ENCODE measurements at places on chromosomes 7 and 10. TPM values are rescaled to one million over a fixed set of nuclear protein-coding genes. Genes with fewer than 3 reads are reported as not detected.

NODAL gene
- not detected for total RNA-seq

HKDC1 gene
- total RNA-seq, result 0.77 TPM

COBL gene
- not detected for total RNA-seq

SPDYE17 gene
- not detected for total RNA-seq

LGI1 gene
- not detected for total RNA-seq

RNF32 gene
- total RNA-seq, result 1.3 TPM

NPTX2 gene
- under 0.01 TPM for total RNA-seq

LBX1 gene
- under 0.01 TPM for total RNA-seq

TMEM178B gene
- under 0.01 TPM for total RNA-seq

MAGI2 gene
- total RNA-seq, result 12.8 TPM

PSPH gene
- 22.1 TPM for total RNA-seq

SEMA3A gene
- 65.8 TPM for total RNA-seq

CARD11 gene
- not detected for total RNA-seq

GRID1 gene
- not detected for total RNA-seq
